ENCODE measurements at places on chromosomes 16 and 17.

GRCh38 chr17:49280061-49280460 lies 49.5 kb upstream of the PHOSPHO1 start:
- no peak for DNase-seq

DNA sequence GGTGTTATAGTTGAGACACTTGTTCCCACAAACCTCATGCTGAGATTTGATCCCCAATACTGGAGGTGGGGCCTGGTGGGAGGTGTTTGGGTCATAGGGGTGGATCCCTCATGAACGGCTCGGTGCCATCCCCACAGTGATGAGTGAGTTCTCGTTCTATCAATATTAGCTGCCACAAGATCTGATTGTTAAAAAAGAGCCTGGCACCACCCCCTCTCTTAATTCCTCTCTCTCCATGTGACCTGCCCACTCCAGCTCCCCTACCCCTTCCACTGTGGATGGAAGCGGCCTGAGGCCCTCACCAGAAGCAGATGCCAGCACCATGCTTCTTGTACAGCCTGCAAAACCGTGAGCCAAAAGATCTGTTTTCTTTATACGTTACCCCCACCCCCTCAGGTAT lies 31.2 kb downstream of the TRIM16 start:
- no peak for DNase-seq

GRCh38 chr17:68424203-68424602 lies 33.1 kb downstream of the WIPI1 start:
- DNase-seq, result no peak

DNA sequence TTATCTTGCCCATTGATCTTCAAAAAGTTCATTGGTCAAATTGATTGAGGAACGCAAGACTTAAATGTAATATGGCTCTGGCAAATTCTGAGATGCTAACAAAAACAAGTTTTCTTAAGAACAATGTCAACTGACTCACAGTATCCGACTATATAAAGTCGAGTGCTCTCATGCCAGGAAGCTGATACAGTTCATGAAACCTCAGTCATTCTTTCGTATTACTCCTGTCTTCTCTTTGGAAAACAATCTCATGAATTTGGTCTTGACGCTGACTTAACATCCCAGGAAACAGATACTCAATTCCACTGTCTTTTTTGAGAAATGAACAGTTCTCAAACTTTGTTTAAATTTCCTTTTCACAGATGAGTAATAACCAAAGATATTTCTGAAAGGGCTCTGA lies 704.9 kb downstream of the MAF start:
- DNase-seq, result no peak

DNA sequence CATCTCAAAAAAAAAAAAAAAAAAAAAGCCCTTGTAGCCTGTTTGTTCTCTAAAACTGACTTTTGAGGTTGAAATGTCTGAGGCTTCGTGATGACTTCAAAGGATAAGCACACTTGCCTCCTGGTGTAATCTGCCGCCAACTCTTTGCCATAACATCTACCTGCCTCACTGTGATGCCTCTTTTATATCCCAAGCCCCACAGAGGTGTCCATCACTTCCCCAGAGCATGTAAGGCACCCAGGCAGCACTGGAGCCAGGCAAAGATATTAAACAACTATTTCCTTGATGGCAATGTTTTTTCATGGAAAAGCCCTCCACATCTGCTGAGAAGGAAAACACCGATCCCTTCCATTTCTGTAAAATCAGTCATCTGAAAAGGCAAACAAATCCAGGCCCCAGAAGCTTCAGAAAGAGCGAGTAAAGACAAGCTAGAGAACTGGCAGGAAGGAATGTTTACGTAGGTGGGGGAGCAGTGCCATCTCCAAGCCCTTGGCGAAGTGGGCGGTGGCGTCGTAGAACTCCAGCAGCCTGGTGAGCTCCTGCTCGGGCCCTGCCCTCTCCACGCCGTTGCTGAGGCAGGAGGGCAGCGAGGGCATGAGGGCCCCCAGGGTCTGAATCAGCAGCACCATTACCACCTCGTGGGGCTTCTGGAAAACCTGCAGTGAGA lies 28.6 kb downstream of the COG7 start:
- no peak for DNase-seq

DNA sequence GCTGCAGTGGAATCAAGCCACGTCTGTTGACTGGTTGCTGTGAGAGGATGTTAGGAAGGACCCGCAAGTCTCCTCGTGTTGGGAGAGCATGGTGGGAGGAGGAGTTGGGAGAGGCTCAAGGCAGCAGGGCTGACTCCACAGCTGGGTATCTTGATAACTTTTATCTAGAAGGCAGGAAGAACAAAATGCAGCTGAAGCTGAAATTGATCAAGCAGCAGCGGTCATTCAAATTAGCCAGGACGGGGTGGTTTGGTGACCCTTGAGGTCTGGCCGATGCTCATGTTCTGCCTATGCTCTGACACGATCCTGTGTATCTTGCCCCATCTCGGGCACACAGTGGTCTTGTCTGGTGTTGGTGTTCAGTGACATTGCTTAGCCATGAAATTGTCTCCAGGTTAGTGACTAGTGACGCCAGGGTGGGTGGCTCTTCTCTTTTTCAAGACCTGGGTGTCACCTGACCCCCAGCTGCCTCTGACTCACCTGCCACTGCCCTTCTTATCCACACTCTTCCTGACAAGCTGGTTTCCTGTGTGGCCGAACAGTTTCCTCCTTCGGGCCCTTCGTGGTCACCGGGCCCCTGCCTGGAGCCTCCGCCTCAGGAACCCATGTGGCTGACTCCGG lies 19.1 kb downstream of the NPTX1 start:
- DNase-seq, result no peak

GRCh38 chr17:62832405-62832804 lies 24.3 kb upstream of the MARCHF10 start:
- DNase-seq, result no peak

- no peak for DNase-seq
These were observed 12.2 kb upstream of the CLEC18C start for GRCh38 chr16:70161350-70161749.

DNA sequence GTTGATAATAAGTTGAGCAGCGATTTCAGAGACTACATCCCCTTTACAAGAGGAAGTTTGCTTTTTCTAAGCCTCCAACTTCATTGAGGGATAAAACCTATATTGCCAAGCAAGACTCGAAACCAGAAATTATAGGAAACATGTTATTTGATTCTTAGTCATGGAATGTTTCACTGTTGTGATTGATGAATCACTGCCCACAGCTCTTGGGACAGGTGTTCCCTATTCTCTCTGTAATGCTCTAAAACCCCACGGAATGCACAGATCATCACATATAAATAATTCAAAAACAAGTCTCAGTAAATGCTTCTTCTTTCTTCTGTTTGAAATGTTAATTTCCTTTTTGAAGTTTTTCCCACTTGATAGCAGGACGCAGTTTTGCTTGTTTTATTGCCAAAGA lies 809.5 kb upstream of the GOT2 start:
- DNase-seq, result no peak

- DNase-seq, result no peak
These were observed 154.1 kb upstream of the SOX9 start for GRCh38 chr17:71966459-71967313.

DNA sequence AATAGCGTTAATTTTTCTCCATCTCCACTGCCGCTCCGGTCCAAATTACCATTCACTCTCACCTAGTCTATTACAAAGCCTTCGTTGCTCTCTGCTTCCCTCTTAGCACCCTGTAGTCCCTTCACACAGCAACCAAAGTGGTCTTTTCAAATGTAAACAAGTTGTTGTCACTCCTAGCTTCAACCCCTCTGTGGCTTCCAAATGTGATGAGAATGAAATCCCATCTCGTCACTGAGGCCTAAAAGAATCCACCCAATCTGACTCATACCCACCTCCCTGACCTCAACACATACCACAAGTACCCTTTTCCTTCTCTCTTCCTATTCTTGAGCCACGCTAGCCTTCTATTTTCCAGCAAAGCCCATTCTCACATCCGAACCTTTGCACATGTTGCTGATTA lies 2.2 kb upstream of the PELP1 start:
- DNase-seq, result no peak

DNA sequence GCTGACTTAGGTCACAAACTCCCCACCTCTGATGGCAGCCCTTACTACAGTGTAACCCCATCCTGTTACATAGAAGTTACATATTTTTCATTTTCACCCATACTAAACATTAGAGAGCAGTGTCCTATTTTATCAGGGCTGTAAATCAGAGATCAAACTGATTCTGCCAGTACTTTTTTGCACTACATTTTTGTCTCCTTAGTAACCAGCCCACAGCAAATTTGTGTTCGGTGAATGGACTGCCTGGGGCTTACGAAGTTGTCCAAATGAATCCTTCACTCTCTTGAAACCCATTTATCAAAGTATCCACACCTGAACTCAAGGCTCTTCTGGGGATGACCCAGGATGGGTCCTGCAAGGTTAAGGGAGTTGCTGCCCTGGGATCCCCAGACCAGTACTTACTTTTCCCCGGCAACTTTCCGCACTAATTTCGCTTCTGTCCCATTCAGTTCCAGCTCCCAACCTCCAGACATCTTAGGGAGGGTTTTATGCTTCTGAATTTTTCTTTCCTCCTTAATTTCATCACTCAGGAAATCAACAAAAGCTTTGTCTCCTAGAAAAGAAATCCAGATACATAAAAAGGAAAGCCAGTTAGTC lies 1.1 kb downstream of the C1QBP start:
- no peak for DNase-seq

DNA sequence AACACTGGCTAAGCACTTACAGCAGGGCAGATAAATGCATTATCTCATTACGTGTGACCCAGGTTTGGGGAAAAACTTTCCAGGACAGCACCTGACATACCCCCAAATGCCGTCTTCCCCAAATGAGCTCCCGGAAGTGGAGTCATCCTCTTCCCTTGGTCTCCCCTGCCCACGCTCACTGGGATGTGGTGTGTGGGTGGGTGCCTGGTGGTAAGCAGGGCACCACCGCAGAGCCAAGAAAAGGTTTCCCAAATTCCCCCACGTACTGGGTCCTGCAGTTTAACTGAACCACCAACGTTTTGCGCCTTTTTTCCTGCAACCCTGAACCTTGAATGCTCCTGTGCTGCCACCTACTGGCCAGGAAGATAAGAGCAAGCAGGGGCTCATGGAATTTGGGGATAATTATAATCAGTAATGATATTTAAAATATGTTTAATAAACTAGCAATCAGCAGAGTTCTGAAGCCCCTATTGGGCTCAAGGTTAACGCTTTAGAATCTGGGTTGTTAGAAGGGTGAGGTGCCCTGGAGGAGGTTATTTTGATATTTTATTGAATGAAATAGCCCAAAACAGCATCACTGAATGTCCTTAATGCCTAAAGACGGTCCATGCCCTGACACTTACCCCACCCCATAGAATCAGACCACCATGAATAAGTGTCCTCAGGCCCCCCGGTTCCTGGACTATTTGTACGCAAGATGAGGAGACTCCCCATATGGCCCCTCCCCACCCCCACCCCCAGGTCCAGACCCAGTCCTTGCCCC lies 8.0 kb downstream of the SPPL2C start:
- peak; percentile 62 for DNase-seq

- no peak for DNase-seq
These were observed 30.5 kb upstream of the YPEL2 start for GRCh38 chr17:59300941-59301340.

GRCh38 chr17:17315142-17315821 lies 12.1 kb downstream of the NT5M start:
- no peak for DNase-seq

All from stimulated activated CD4-positive, alpha-beta T cell treated with anti-CD3 and anti-CD28 coated beads, Interleukin-12 subunit alpha, Interleukin-12 subunit beta, amount 100 ng/mL, for 24 hours (primary cell).